ENCODE measurements at places on chromosomes 7 and 10. TPM values are rescaled to one million over a fixed set of nuclear protein-coding genes. Genes with fewer than 3 reads are reported as not detected.

DNA sequence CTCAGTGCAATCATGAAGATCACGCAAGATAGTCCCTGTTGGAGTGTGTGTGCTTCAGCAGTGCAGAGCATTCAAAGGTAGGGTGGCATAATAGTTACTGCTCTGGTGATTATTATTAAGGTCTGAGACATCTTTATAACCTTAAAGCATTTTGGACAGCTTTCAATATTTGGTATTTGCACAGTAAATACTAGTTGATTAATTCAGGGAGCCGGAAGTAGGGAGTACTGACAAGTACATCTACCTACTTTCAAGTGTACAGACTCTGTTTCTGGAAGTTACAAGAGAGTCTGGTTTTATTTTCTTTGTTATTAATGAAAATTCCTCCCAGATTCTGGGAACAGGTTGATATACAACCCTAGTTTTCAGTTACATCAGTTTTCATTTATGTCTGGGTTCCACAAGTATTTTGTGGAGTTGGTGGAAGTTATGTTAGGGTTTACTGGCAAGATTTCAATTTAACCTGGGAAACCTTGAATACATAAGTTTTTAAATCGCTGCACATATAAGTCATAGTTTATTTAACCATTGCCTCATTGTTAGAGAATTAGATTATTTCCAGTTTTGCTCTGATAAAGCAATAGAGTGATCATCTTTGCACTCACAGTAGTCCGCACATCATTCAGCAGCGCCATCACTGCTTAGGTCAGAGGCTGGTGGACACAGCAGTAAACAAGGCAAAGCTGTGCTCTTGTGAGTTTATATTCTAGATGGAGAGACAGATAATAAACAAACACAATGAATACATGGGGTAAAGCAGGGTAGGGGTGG lies 366.6 kb downstream of the REEP3 start:
- DNase-seq, result no peak

GRCh38 chr10:110893559-110894179 lies 21.9 kb downstream of the PDCD4 start:
- peak; percentile 40 for DNase-seq

DNA sequence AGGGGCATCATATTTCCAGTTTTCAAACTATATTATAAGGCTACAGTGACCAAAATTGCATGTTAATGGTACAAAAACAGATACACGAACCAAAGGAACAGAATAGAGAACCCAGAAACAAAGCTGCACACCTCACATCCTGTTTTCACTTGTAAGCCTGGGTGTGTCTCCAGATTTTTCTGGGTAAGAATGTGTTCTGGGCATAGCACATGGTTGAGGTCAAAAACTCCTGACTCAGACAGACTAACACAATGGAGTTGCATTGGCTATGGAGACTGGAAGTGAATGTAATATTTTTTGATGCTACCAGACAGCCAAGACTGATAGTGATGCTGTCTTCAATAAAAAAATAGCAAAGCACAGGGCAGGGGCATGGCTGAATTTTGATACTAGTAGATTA lies 1175.2 kb downstream of the NXPH1 start:
- no peak for DNase-seq

DNA sequence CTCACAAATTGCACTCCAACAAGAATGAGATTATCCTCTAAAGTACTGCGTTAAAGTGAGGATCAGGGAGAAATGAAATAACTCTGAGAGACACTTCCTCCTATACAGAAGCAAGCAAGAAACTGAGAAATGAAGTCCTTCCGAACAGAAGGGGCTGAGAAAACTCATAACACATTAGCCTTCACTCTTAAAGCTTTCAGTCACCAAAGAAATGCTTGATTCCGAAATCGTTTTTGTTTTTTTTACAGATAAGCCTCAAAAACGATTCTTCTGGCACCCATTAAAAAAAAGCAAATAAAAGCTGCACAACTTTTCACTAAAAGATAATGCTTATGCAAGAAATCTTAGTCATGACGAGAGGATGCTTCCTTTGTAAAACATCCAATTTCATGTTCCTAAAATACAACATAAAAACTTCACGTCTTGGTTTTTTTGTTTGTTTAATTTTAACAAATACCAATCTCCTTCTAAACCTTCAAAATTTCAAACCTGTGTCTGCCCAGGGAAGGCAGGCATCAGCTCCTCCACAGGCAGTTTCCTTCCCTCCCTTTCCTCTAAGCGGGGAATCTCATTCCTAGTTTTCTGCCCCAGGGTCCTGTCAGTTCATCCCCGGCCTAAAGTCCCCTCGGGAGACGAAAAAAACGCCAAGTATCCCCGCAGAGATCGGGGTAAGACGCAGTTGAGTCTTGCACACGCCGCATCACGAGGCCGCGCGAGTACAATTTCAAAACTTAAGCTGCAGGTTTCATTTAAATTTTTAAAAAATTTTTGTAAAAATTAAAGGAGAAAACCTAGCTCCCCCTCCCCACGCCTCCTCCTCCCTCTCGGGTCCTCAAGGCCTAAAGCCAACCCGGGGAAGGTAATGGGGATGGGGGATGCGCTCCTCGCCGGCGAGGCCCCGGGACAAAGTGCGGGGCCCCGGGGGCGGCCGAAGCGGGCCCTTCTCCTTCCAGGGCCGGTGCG lies 1.1 kb downstream of the BAZ1B start:
- DNase-seq, result no peak

DNA sequence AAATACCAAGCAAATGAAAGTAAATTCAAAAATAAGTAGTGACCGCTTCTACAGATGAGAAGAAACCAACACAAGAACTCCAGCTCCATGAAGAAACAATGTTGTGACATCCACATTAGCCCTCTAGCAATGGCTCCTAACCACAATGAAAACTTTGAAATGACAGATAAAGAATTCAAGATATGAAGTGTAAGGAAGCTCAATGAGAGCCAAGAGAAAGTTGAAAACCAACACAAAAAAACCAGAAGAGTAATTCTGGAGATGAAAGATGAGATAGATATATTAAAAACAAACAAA lies 68.2 kb upstream of the DDC start:
- DNase-seq, result no peak

GRCh38 chr10:7264313-7264756 lies 146.5 kb downstream of the SFMBT2 start:
- peak; percentile 21 for DNase-seq

- no peak for DNase-seq
These were observed 7.3 kb downstream of the RP9 start for GRCh38 chr7:33101906-33102305.

GRCh38 chr10:88271761-88272543 lies 311.2 kb downstream of the RNLS start:
- DNase-seq, result no peak

GRCh38 chr7:111223802-111224253 lies 132.9 kb downstream of the LRRN3 start:
- no peak for DNase-seq

- DNase-seq, result no peak
These were observed 1.1 kb upstream of the ACTR3C start for GRCh38 chr7:150324373-150324961.

DNA sequence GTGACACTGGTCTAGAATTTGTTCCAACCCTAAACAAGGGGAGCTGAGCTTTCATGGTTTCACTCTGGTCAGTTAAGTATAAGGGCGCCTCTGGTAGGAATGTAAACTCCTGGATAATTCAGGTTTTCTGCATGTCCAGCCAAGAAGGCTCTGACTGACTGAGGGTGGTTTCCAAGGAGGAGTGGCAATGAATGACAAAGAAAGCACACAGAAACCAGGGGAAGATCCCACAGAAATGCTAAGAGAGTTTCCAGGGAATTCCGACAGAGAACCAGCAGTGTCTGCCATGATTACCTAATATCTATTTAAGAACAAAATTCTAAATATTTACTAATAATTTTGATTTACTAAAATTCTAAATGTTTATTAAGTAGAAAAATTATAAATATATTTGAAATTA lies 27.3 kb upstream of the NRG3 start:
- no peak for DNase-seq

GPR85 gene
- total RNA-seq, result not detected

ANKRD30A gene
- total RNA-seq, result not detected

GIMAP4 gene
- not detected for total RNA-seq

HTR5A gene
- total RNA-seq, result not detected

UNC5B gene
- not detected for total RNA-seq

Measured in Caki2 (cell line).